ENCODE measurements at places on chromosomes 4 and X.
A peak's percentile ranks its signal among the peaks of the same experiment; 100 is the strongest.

DNA sequence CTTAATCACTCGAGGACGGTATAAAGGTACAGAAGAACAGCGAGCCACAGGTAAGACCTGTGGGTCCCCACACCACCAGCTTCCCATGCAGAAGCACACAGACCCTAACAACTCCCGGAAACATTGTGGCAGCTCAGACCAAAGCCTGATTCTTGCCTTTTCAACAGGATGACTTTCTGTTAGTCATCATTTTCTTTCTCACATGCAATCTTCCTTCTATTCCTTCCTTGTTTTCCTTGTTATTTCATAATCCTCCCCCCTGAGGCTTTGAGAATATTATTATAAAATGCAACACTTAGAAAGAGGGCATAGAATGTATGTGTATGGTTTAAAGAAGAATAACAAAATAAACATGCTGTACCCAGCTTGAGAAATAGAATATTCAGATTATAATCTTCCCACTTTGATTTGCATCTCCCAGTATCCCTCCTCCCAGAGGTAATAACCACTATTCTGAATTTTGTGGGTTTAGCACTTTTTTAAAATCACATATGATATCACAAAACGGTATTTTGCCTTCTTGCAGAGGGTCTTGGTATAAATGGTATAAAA is 100.9 kb downstream of the FHDC1 start:
- no peak for DNase-seq

- DNase-seq: peak; percentile 82
These were observed 174.5 kb downstream of the NSUN7 start for GRCh38 chr4:40924096-40924792.

- DNase-seq: peak; percentile 25
These were observed 239.4 kb upstream of the STK26 start for GRCh38 chrX:131783555-131784308.

DNA sequence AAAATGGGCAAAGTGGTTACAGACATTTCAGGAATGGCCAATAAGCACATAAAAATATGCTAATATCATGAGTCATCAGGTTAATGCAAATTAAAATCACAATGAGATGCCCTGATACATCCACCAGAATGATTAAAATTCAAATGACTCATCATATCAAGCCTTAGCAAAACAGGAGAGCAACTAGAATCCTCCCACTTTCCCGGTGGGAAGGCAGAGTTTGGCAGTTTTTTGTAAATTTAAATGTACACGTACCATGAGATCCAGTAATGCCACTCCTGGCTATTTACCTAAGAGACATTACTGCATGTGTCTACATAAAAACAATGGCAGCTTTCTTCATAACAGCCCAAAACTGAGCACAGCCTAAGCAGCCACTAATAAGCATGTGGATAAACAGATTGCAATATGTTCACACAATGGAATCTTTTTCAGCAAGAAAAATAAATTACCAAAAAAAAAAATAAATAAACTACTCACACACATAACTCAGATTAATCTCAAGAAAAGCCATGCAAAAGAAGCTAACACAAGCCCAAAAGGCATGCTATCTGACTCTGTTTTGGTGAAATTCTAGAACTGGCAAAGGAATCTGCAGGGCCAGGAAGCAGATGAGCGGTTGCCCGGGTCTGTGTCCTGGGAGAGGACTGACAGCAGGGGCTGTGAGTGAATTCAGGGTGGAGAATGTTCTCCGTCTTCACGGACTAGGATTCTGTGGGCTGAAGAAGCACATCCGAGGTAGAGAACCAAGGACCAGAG is 48.8 kb downstream of the AFAP1 start:
- DNase-seq: no peak

DNA sequence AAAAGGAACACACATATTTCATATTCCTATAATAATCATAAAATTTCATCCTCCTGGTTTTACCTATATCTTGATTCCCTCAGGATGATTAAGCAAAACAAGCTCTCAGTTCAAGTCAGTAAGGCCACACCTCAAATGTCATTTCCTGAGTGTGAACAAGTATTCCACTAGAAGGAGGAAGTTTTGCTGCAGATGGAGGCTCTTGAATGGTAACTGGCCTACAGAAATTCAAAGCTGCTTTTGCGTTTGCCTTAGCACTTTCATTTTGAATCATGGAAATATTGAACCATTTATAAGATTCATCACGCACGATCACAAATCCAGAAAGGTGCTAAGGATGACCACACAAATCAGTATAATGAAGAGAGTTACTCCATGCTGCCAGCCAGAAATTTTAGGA is 254.4 kb upstream of the CXXC4 start:
- DNase-seq: no peak

DNA sequence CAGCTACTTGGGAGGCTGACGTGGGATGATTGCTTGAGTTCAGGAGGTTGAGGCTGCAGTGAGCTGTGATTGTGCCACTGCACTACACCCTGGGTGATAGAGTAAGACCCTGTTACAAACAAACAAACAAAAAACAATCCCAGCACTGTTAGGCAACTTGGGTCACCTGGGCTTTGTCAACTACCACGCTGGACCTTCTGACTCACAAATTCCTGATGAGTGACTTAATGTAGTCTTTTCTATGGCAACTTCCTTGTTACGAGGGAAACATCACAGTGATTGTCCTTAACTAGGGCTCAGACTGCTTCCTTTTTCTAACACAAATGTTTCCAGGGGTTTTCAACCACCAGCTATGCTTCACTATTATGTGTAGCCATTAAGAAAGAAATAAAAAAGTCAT is 128.8 kb upstream of the GPC4 start:
- peak; percentile 23 for DNase-seq

DNA sequence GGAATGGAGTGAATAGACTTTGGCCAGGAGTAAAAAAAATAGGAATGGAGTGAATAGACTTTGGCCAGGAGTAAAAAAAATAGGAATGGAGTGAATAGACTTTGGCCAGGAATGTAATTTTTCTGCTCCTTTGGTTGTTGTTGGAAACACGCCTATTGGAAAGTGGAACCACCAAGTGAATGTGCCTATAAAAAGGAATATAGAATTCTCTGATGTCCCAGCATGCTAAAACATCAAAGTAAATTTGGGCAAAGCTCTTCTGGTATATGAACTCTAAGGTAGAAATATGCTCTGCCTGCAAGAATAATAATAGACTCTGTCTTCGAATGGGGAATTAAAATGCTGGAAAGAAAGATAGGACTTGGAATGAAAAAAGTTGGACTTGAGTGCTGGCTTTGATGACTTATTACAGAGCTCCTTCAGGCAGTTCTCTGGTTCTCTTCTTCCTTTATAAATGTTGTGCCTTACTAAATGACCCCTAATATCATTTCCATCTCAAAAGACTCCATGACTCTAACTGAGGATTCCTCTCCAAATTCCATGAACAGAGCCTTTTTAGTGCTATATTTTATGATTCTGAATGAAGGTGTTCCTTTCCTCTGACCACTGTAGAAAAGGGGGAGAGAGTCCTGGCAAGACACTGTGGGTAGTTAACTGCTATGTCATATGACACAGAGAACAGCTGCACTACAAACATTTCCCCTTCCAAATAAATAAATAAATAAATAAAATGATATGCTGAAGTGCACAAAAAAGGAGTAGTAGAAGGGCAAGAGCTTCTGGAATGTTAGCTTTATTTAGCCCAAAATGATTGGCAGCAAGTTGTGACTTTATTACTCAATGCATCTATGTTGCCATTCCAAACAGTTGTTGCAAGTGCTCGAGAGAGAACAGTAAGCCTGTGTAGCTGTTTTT is 13.5 kb upstream of the GBA3 start:
- no peak for DNase-seq

- no peak for DNase-seq
These were observed 127.4 kb downstream of the SLC39A8 start for GRCh38 chr4:102217775-102218355.

GRCh38 chrX:125533352-125533751 is 213.7 kb downstream of the TEX13C start:
- DNase-seq: no peak

- no peak for DNase-seq
These were observed 34.7 kb downstream of the RTL3 start for GRCh38 chrX:78624426-78624825.

GRCh38 chr4:2305766-2306501 is 44.0 kb upstream of the MXD4 start:
- no peak for DNase-seq

- DNase-seq: no peak
These were observed 29.1 kb downstream of the VCX start for GRCh38 chrX:7872042-7872441.
